ENCODE measurements at places on chromosomes 4 and X. TPM values are rescaled to one million over a fixed set of nuclear protein-coding genes. Genes with fewer than 3 reads are reported as not detected.

DNA sequence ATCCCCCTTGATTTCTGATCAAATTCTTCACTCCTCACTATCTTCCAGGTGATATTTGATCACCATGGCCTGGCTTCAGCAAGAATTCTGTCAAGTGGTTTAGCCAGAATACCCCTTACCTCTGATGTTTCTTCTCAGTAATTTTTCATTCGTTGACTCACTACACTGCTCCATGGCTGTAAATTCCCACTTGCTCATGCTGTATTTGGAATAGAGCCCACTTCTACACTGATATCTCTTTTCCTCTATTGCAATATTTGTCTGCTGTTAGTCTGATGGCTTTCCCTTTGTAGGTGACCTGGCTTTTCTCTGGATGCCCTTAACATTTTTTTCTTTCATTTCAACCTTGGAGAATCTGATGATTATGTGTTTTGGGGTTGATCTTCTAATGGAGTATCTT lies 73.9 kb upstream of the DIPK2B start:
- DNase-seq = no peak

The REPS2 gene
- total RNA-seq = 1.8 TPM

DNA sequence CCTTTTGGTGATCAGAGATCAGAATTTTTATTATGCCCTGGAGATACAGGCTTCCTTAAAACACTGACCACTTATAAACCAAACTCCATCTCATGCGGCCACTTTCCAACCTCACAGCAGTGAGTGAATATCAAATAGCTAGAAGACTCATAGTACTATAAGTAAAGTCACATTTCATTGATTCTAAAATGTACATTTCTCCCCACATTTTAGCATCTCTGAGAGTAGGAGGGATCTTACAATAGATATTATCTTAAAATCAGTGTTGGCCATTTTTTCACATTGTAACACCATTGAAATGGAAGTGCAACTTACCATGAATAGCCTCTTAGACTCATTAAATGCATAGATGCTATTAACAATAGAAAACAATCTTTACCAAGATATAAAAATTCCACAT lies 17.4 kb downstream of the PCYT1B start:
- no peak for DNase-seq

- no peak for DNase-seq
These were observed 11.9 kb downstream of the PSAPL1 start for GRCh38 chr4:7422898-7423180.

- DNase-seq = no peak
These were observed 1.9 kb downstream of the MAGEB1 start for GRCh38 chrX:30248854-30249253.

GRCh38 chr4:75953509-75953908 lies 12.7 kb upstream of the NAAA start:
- DNase-seq = no peak

DNA sequence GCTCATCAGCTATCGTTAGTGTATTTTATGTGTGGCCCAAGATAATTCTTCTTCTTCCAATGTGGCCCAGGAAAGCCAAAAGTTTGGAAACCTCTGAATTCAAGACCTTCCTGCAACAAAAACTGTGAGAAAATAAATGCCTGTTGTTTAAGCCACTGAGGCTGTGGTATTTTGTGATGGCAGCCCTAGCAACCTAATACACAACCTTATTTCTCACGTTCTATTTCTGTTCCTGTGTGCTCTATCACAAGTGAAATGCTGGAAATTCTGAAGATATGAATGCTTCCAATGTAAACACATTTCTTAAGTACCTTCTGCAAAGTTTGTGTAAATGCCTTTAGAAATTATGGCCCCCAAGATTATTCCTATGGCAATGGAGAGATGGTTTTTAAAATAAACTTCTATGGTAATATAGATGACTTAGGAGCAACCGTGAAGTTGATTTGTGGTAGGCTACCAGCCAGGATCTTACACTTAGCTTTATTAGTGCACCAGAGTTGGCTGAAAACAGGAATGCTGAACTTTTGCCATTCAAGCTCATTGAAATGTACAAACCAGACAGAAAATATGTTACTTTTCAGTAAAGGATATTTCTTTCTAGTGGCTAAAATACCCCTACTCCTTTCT lies 148.0 kb downstream of the USP46 start:
- DNase-seq = no peak

DNA sequence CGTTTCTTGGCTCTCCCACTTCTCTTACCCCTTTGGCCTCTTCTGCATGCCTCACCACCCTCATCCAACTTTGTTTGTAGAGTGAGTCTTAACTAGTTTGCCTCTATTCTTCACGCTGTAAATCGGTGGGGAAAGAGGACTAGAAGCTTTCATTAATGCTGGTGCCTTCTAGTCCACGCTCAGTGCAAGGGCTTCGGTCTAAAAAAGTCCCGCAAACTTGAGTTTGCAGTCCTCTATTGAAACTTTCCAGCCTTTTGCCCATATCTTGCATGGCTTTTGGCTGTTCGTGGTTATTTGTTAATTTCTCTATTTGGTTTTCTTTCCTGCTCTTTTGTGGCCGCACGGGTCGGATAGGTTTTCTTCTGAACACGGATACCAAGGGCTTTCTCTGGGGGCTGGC lies 868 bp downstream of the DACH2 start:
- no peak for DNase-seq

- DNase-seq = no peak
These were observed 487.0 kb downstream of the PDHA2 start for GRCh38 chr4:96326846-96327245.

GRCh38 chr4:17476853-17477252 lies 35.0 kb downstream of the QDPR start:
- DNase-seq = no peak

The SHOX gene
- 2.8 TPM for total RNA-seq

GRCh38 chrX:38260231-38260630 lies 39.6 kb upstream of the SRPX start:
- DNase-seq = no peak

The CSAG1 gene
- not detected for total RNA-seq

The SSX4B gene
- not detected for total RNA-seq

GRCh38 chr4:100421361-100421978 lies 96.4 kb downstream of the EMCN start:
- no peak for DNase-seq

DNA sequence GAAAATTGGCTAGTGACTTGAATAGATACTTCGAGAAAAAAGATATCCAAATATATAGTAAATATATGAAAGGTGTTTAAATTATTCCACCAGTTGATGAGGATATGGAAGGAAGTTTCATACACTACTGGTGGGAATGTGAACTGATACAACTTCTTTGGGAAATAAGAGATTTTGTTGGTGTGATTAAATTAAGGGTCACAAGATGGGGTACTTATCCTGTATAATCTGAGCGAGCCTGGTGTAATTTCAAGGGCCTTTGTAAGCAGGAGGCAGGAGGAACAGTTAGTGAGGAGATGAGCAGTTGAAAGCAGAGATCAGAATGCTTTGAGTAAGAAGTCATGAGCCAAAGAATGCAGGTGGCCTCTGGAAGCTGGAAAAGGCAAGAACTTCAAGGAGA lies 192.2 kb downstream of the KCTD8 start:
- no peak for DNase-seq

The ARHGAP24 gene
- 4.9 TPM for total RNA-seq

- peak; percentile 72 for DNase-seq
These were observed 64.9 kb downstream of the SORCS2 start for GRCh38 chr4:7256984-7257810.

GRCh38 chrX:47570794-47571193 lies 9.8 kb downstream of the ARAF start:
- no peak for DNase-seq

The DMRTC1 gene
- total RNA-seq = not detected

- no peak for DNase-seq
These were observed 18.3 kb upstream of the PITX2 start for GRCh38 chr4:110641218-110641617.

DNA sequence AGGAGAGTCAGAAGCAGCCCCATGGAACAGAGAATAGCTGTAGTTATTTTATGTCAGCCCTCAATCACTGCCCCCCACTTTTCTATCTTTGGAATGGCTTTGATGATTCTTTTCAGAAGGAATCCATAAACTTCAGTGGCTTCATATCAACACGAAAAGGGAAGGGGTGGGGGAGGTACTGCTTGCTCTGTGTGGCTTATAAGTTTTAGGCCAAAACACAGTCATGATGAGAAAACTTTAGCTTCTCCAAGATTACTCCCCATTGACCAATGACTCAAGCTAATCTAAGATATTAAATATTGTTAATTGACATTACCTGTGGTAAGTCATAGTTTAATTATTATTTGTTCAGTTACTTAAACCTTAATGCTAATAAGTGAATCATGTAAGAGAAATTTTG lies 669.6 kb upstream of the FAM241A start:
- no peak for DNase-seq

DNA sequence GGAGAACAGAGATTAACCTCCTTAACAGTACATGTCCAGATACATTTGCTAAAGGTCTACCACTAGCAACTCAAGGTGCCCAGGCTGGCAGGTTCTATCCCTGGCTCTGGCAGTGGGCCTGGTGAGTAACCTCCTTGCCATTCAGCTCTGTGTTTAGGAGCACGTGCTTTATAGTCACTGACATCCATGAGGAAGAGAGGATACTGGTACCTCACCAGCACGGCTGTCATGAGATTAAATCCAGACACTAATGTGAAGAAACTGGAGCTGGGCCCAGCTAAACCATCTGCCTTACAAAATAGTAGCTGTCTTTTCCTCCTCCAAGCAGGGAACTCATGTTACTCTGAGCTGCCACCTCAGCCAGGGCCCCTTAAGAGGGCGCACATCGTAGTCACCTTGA lies 45.3 kb downstream of the GPRASP3 start:
- DNase-seq = peak; percentile 12

GRCh38 chr4:117421706-117422105 lies 336.3 kb upstream of the TRAM1L1 start:
- DNase-seq = no peak

The CXorf58 gene
- total RNA-seq = 3.1 TPM

GRCh38 chrX:40060356-40060845 lies 37.4 kb downstream of the BCOR start:
- no peak for DNase-seq

DNA sequence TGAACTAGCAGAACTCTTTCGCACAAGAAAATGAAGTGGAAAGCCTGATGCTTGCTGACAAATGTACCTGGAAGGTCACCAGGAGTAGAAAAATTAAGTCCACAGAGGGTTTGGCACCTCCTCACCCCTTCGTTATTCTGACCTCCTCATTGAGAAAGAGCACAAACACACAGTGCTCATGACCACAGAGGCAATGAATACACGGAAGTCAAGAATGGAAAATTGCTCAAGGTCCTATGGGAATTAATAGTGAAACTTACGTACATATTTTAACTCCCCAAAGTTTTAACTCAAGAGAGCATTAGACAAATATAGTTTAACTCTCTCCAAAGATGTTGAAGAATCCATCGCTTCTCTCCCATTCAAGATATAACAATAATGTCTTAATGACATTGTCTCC lies 83.6 kb upstream of the CAMK2D start:
- DNase-seq = no peak

- DNase-seq = no peak
These were observed 16.9 kb upstream of the ARMCX2 start for GRCh38 chrX:101676571-101676970.

The HDAC8 gene
- total RNA-seq = 9.0 TPM

DNA sequence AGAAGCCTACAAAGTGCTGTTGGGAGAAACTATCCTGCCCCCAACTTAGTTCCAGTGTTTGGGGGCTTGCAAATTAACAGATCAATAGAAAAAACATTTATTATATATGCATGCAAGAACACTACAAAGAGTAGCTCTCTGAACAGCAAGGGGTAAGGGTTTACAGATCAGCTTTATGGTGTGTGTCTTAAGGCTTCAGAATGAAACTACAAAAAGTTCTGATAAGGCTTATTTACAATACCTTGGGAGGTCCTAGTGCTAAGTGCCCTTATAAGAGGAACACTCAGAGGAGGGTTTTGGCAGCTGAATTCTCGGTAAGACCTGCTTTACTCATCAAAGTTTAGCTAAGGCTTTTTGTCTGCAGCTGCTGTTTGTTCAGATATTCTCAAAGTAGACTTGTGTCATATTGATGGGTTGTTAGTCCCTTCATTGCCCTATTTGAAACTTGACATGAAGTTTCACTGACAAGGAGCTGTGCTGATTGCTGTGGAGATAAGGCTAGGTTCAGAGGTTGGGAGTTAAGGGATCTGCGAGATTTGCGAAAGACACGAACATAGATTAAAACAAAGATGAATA lies 7.7 kb downstream of the ERVMER34-1 start:
- no peak for DNase-seq

The ERAS gene
- not detected for total RNA-seq

The GATA1 gene
- not detected for total RNA-seq

GRCh38 chrX:118174516-118175098 lies 58.0 kb upstream of the KLHL13 start:
- no peak for DNase-seq

The NAT8L gene
- total RNA-seq = 1.8 TPM

DNA sequence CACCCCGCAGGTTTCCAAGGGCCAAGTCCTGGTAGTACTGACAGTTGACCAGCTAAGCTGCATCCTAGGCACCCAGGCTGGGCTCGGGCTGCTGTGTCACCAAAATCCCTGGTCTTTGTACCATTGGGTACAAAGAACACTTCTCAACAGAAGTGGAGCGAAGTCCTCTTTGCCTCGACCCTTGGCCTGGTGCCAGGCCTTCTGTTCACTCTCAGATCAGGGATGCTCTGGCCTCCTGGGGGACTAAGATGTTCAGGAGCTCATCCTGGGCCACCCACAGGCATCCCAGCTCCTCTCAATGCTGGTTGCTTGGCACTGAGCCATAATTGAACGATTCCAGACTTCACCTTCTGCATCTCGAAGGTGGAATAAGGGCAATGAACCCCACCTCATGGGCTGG lies 13.8 kb upstream of the SLC2A9 start:
- no peak for DNase-seq

GRCh38 chr4:6391186-6391851 lies 81.1 kb downstream of the PPP2R2C start:
- no peak for DNase-seq

The NMU gene
- total RNA-seq = not detected

The DNAJB14 gene
- total RNA-seq = 14.2 TPM

DNA sequence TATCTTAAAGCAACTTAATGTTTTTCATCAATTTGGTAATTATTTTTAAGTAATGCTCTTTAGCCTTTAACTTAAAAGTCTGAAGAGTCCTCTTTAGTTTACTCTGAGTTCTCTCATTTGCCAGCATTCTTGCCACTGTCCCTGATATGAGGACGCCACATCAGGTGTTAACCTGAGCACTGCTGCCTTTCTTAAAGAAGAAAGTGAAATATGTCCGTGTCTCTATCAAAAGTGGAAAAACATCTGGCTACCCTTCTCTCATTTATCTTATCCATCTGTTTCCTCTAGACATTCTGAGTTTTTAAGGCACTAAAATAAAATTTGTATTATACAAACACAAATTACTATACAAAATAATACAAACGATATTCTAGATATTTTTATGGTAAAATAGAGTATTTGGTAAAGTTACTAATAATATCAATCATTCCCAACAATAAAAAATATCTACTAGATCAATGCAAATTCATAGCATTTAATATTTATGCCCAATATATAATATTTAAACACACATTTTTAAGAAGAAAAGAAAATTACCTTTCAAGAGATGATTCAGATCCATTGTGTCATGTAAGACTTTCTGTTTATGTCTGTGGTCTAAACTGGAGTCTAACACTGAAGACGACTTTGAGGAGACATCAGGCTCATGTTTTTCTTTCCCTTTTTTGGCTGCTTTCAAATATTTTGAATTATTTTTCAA lies 14.0 kb downstream of the CFAP97 start:
- no peak for DNase-seq

The CLDN22 gene
- not detected for total RNA-seq

The RPA4 gene
- 3.1 TPM for total RNA-seq

GRCh38 chrX:48753708-48754228 lies 7.8 kb upstream of the GLOD5 start:
- DNase-seq = no peak

The TMEM33 gene
- total RNA-seq = 26.3 TPM

The CC2D2A gene
- 1.1 TPM for total RNA-seq

Data from gastrocnemius medialis (tissue), 4 donors.